Naive thymus-derived CD4-positive, alpha-beta T cell (primary cell): ENCODE measurements at places on chromosomes 13 and 19. TPM values are rescaled to one million over a fixed set of nuclear protein-coding genes. Genes with fewer than 3 reads are reported as not detected.

KLF1 gene
- not detected for polyA plus RNA-seq

SAFB2 gene
- polyA plus RNA-seq: 49.2 TPM

ATP4B gene
- not detected for polyA plus RNA-seq

IGFL3 gene
- not detected for polyA plus RNA-seq

C19orf73 gene
- 4.8 TPM for polyA plus RNA-seq

PSG1 gene
- not detected for polyA plus RNA-seq

KCNC3 gene
- not detected for polyA plus RNA-seq

ZNF610 gene
- polyA plus RNA-seq: 2.6 TPM

PIP5K1C gene
- polyA plus RNA-seq: 6.8 TPM

TMEM238 gene
- polyA plus RNA-seq: 0.71 TPM

SOX21 gene
- polyA plus RNA-seq: not detected

OR7A5 gene
- not detected for polyA plus RNA-seq

DNA sequence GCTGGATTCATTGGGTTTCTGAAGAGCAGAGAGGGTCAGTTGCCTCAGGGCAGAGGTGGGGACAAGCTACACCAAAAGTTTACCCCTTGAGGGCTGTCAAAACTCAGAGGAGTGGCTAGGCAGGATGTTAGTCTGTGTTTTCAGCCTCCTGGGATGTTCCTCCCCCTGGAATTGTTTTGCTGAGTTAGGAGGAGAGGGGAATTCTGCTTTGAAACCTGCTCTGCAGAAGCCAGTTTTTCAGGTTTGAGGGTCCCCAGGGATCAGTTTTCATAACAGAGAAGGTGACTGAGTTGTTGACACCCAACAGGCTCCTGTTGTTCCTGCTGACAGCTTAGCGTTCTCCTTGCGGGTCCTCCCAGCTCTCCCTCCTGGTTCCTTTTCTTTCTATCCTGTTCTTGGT lies 121.9 kb upstream of the TMTC4 start:
- H3K27me3 ChIP-seq: no peaks in the 10 kb centered on the region
- no peak for DNase-seq
- H3K36me3 ChIP-seq: no peaks in the 10 kb centered on the region
- no peaks in the 10 kb centered on the region for H3K4me1 ChIP-seq
- no peak overlapping the region for H3K27ac ChIP-seq
- H3K4me3 ChIP-seq: no peak overlapping the region

DNA sequence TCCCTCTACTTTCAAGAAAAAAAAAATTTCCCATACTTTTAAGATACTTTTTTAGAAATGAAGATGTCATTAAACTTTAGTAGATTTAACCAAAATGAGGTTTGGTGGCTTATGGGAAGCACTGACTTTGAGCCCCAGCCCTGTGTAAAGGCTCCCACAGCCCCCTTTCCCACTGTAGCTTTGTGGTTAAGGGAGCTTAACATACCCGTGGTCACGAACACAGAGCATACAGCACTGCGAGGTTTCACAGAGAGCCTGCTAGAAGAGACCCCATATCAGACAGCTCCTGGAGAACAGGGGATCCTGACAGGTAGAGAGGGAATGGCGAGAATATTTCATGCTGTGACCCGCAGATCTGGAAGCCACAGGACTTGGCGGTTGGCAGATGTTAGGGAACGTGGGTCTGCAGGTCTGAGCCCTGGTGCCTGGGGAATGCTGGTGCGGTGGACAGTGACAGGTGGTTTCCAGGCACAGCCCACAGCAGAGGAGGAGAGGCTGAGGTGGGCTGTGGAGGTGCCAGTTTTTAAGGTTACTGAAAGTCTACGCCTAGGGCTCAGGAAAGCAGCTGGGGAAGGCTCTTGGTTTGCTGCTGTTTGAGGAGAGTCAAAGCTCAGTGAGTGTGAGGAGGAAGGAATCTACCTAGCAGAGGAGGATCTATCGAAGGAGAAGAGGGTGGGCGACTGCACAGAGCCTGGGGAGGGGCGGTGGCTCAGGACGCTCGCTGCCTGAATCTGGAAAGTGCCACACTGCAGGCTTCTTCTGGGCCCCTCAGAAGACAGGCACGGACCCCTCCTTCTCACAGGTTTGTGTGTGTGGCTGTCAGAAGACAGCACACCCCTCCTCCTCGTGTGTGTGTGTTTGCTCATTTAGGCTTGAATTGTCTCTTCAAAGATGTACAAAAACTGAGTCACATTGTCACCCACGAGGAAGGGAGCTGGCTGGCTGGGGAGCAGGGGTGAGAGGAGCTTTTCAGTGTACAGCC lies 49.9 kb downstream of the SLC7A9 start:
- H3K4me3 ChIP-seq: no peak overlapping the region
- no peak overlapping the region for H3K27ac ChIP-seq
- no peaks in the 10 kb centered on the region for H3K36me3 ChIP-seq
- peaks cover 3% of the 10 kb centered on the region for H3K27me3 ChIP-seq
- H3K4me1 ChIP-seq: no peaks in the 10 kb centered on the region

GRCh38 chr13:38429916-38430315 lies 80.3 kb downstream of the UFM1 start:
- H3K4me1 ChIP-seq: no peaks in the 10 kb centered on the region
- no peak overlapping the region for H3K27ac ChIP-seq
- no peak for DNase-seq
- H3K36me3 ChIP-seq: no peaks in the 10 kb centered on the region

GRCh38 chr13:97935071-97935470 lies 18.4 kb upstream of the IPO5 start:
- H3K36me3 ChIP-seq: no peaks in the 10 kb centered on the region
- no peaks in the 10 kb centered on the region for H3K4me1 ChIP-seq
- H3K27me3 ChIP-seq: no peaks in the 10 kb centered on the region
- DNase-seq: no peak
- no peak overlapping the region for H3K4me3 ChIP-seq

- H3K36me3 ChIP-seq: peaks cover 76% of the 10 kb centered on the region
- H3K4me1 ChIP-seq: peaks cover 20% of the 10 kb centered on the region
- DNase-seq: no peak
- H3K27me3 ChIP-seq: no peaks in the 10 kb centered on the region
- no peak overlapping the region for H3K27ac ChIP-seq
Measured at GRCh38 chr19:4014541-4015491, 7.3 kb downstream of the PIAS4 start.

DNA sequence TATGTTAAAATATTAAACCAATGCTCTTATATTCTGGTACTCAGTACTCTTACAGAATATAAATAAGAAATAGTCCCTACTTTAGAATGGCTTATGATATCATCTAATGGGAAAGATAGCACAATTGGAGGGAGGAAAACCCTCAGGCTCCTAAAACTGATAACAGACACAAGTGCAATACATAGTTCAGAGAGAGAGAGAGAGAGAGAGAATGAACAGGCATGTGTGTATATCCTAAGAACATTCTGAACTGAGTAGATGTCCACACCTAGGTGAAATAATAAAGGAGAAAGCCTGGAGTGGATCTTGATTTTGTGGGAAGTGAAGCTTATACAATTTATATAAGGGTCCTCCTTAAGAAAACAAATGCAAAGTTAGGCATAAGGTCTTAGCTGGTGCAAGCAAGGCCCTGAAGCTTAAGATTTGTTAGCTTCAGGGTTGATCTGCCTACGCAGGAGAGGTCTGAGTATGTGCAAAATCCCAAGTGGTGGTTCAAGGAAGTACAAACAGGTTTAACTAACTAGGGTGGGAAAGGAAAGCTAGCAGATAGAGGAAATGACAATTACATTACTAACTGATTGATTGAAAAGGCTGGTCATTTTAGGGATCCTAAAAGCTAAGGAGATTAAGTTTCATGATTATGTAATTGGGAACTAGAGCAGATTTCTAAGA lies 53.3 kb downstream of the SOX21 start:
- no peaks in the 10 kb centered on the region for H3K36me3 ChIP-seq
- H3K27me3 ChIP-seq: no peaks in the 10 kb centered on the region
- H3K4me3 ChIP-seq: no peak overlapping the region
- no peaks in the 10 kb centered on the region for H3K4me1 ChIP-seq

DNA sequence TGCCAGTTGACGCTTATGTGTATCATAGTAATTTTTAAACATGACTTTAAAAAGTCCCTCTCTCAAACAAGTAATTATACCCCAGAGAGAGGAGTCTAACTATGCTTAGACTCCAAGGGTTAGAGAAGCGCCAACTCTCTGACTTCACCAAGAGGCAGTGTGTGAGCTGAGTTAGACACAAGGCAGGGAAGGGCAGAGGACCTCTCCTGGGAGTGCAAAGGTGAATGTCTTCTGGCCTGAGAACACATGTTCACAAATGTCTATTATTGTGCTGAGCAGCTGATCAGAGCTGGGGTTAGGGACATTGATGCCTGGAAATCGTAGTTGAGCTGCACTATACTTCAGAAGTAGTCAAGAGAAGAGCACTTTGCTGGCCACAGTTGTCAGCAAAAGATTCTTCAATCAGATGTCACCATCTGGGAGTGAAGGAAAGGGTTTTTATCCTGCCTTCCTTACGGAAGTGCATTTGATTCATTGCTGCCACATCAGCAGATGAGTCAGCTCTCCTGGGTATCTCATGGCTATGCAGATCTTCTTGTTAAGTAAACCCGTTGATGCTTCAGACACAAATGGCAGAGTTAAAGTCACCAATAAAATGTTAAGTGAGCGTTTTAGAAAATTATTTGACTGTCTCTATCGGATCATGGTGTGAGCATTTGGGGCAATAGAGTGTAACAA lies 283.2 kb upstream of the ARGLU1 start:
- H3K27ac ChIP-seq: no peak overlapping the region
- no peak for DNase-seq
- H3K4me3 ChIP-seq: no peak overlapping the region
- H3K36me3 ChIP-seq: no peaks in the 10 kb centered on the region

GRCh38 chr13:49370371-49370770 lies 73.5 kb downstream of the CAB39L start:
- peaks cover 6% of the 10 kb centered on the region for H3K4me1 ChIP-seq
- H3K4me3 ChIP-seq: no peak overlapping the region
- no peak for DNase-seq
- H3K36me3 ChIP-seq: no peaks in the 10 kb centered on the region

GRCh38 chr19:33659835-33660234 lies 38.1 kb downstream of the CHST8 start:
- no peak overlapping the region for H3K27ac ChIP-seq
- no peak overlapping the region for H3K4me3 ChIP-seq
- no peaks in the 10 kb centered on the region for H3K27me3 ChIP-seq
- H3K4me1 ChIP-seq: no peaks in the 10 kb centered on the region
- H3K36me3 ChIP-seq: no peaks in the 10 kb centered on the region

- H3K27ac ChIP-seq: peak overlapping the region; percentile 82
- H3K4me1 ChIP-seq: peaks cover 78% of the 10 kb centered on the region
- H3K4me3 ChIP-seq: no peak overlapping the region
- H3K27me3 ChIP-seq: no peaks in the 10 kb centered on the region
Measured at GRCh38 chr13:46164661-46165060, 17.3 kb downstream of the LCP1 start.

- peaks cover 54% of the 10 kb centered on the region for H3K4me1 ChIP-seq
- no peaks in the 10 kb centered on the region for H3K36me3 ChIP-seq
- H3K27ac ChIP-seq: no peak overlapping the region
- no peak for DNase-seq
Measured at GRCh38 chr13:98480915-98481877, 95.7 kb downstream of the STK24 start.

GRCh38 chr13:57734306-57734705 lies 102.8 kb downstream of the PCDH17 start:
- H3K4me3 ChIP-seq: no peak overlapping the region

GRCh38 chr13:112651750-112652511 lies 37.9 kb upstream of the ATP11A start:
- no peaks in the 10 kb centered on the region for H3K36me3 ChIP-seq
- H3K27ac ChIP-seq: no peak overlapping the region
- H3K4me1 ChIP-seq: no peaks in the 10 kb centered on the region
- no peak overlapping the region for H3K4me3 ChIP-seq
- H3K27me3 ChIP-seq: no peaks in the 10 kb centered on the region

DNA sequence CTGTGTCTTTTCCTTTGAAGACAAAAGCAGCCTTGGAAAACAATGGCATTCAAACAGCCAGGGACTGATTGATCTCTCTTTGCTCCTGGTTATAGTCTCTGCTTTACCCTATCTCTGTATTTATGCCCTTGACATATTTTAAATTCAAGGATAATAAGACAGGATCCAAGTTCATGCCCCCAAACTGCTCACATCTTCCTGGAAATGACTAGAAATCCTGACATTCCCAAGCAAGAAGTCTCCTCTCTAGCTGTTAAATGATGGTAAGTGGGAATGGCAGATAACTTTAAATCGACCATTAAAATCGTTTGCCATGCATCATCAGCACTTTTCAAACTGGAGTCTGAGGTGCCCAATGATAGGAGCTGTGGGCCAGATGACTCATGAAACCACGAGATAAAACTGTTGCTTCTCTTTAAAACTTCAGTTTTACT lies 435.6 kb downstream of the FOXO1 start:
- no peaks in the 10 kb centered on the region for H3K27me3 ChIP-seq
- no peak for DNase-seq
- no peaks in the 10 kb centered on the region for H3K36me3 ChIP-seq

DNA sequence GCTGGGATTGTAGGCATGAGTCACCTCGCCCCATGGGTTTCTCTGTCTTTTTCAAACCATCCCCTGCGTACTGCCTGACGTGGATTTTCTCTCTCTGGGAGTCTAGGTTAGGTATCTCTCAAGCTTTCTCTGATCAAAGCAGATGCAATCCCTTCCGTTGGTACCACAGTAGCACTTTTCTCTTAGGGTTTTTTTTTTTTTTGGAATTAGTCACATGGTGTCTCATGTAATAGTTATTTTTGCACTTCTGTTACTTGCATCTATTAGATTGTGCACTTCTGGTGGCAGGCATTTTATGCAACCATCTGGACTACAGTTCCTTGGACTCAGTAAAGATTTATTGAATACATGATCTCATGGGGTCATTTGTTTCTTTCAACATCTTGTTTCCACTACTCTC lies 72.1 kb downstream of the GPC6 start:
- no peak for DNase-seq
- H3K4me3 ChIP-seq: no peak overlapping the region
- H3K36me3 ChIP-seq: no peaks in the 10 kb centered on the region
- no peaks in the 10 kb centered on the region for H3K27me3 ChIP-seq

DNA sequence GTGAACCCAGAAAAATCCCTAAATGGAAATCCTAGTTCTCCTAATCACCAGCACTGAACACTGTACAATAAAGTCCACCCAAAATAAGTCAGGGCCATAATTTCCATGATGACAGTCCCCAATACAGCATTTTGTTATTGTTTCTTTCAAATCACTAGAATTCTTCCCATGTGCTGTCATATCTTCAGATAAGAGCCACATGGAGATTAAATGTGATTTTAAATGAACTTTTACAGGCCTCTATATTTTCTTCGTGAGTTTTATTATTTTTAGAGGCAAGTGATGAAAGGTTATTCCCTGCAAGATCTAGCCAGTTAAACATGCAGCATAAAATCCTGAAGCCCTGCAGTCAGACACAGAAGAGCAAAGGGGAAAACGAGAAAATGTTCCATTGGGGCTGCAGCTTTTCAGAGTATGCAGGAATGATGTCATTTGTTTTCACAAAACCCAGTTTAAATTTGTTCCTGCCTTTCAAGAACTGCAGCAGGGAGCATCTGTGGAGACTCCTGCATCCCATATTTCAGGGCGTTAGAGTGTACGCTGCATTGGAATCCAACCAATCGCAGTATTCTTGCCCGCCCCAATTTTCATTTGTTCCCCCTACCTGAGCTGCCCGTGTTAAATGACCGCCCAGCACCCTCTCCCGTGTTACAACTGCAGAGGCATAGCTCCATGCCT lies 167.2 kb upstream of the KLF12 start:
- H3K36me3 ChIP-seq: no peaks in the 10 kb centered on the region
- H3K27ac ChIP-seq: no peak overlapping the region
- no peaks in the 10 kb centered on the region for H3K27me3 ChIP-seq
- H3K4me1 ChIP-seq: no peaks in the 10 kb centered on the region
- H3K4me3 ChIP-seq: no peak overlapping the region

- H3K27me3 ChIP-seq: no peaks in the 10 kb centered on the region
- no peak overlapping the region for H3K4me3 ChIP-seq
- no peaks in the 10 kb centered on the region for H3K4me1 ChIP-seq
- H3K36me3 ChIP-seq: no peaks in the 10 kb centered on the region
Measured at GRCh38 chr19:20969898-20970297, 46.8 kb downstream of the ZNF85 start.
